ENCODE measurements at places on chromosomes 2 and 18.

DNA sequence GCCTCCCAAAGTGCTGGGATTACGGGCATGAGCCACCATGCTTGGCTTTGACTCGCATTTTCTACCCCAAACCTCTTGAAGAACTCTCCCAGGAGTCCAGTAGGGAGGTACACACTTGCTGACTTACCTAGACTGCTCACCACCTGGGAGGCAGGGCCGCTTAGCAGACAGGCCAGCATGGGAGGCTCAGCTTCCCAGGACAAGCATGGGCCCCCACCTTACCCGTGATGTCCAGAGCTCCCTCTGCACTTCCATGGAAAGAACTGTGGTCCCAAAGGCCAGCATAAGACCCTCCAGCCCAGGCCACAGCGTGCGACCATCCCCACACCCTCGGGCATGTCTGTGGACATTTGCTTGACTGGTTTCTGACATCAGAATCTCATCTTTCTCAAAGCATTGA lies 36.8 kb downstream of the ST8SIA5 start:
- no peak for DNase-seq

DNA sequence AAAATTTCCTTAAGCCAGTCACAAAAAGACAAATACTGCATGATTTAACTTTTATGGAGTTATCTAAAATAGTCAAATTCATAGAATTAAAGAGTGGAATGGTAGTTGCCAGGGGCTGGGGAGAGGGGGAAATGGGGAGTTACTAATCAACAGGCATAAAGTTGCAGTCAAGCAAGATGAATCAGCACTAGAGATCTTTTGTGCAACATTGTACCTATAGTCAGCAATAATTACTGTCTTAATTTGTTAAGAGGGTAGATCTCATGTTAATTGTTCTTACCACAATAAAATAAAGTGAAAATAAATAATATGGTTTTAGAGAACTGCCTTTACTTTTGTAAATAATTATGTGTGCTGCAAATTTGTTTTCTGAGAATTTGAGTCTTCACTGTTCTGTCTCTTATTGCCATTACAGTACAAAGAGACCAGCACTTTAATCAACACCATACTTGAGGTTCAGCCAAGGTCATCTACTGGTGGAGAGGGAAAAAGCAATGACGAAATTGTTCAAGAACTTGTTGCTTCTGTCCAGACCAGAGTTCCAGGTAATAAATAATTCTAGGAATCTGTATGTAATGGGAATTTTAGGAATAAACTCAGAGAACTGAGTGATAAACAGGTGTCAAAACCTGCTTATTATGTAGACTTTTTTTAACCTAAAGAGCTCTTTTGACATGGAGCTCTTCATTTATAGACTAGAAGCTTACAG lies 75.5 kb downstream of the TRABD2A start:
- DNase-seq, result no peak

- no peak for DNase-seq
Observed at GRCh38 chr2:239514754-239515530, 114.1 kb upstream of the HDAC4 start.

GRCh38 chr18:6744816-6745455 lies 15.4 kb downstream of the ARHGAP28 start:
- DNase-seq, result no peak

DNA sequence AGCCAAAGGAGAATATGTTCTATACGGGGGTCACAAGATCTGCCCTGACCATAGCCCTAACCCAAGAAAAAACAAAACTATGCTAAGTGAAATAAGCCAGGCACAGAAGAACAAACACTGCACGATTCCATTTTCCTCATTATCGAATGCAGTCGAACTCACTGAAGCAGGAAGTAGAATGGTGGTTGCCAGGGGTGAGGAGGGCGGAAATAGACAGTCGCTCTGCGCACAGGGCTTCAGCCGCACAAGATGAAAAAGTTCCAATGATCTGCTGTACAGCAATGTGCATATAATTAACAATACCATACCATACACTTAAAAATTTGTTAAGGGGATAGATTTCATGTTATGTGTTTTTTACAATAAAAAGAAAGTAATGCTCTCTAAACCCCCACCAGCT lies 257.7 kb downstream of the TXNL1 start:
- DNase-seq, result no peak

DNA sequence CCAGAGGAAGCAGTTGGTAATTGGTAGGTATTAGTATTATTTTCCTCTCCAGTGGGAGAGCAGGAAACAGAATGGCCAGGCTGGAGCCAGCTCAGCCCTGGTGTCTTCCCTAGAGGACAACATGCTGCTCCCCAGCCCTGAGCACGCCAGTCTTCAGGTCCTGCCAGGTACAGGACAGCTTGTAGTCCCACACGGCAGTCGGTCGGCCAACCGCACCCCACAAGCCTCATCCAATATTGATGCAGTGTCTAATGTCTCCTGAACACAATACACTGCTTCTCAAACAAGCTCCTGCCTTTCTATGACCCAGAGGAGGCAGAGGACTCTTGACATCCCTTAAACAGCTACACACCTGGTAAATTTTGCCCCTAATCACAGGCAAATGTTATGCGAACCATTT lies 71.0 kb upstream of the PPP1CB start:
- no peak for DNase-seq

GRCh38 chr2:159219394-159219998 lies 67.0 kb downstream of the WDSUB1 start:
- no peak for DNase-seq

DNA sequence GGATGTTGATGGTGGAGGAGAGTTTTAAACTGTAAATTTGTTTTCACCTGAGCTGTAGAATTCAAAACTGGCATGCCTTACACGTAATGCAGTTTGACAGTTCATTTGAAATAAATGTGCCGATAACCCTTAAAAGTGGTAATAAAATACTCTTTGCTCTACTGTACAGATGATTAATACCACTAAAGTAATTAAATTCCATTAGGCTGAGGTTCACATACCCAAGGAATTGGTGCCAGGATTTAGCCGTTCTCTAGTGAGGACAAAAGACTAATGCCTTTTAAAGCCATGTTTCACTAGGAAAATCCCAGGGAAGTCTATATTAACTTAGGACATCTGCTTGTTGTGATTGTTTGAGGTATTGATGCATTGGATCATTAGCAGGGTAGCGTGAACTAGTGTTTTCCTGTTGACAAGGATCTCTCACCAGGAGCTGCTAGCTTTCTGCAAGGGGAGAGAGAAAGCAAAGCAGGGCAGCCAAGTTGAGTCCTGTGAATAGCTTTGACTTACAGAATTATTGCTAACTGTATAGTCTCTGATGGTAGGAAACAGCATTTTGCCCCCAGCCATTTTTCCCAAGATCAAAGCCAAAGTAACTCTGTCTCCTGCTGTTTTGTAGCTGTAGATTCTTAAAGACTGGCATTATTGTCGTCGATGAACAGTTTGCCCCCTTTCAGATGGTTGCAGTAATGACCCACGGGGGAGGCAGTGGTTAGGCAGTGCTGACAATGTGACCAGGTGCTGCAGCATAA lies 280.9 kb upstream of the FANCL start:
- DNase-seq, result no peak

DNA sequence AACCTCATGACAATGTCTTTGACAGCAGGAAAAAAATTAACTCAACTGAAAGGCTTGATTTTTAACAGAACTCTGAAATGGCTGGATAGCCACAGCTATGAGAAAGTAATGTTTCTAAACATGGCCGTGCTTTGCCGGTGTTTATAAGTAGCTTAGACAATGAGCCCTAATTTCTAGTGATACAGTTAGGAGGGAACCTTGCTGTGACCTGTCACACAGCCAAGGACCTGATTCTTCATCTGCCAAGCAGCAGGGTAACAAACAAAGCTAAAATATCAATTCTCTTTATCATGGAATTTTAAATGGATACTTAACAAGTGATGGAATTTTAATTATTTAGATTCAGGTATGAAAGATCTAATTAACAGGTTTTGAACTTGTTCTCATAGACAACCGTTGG lies 24.3 kb upstream of the DYNC2LI1 start:
- no peak for DNase-seq

DNA sequence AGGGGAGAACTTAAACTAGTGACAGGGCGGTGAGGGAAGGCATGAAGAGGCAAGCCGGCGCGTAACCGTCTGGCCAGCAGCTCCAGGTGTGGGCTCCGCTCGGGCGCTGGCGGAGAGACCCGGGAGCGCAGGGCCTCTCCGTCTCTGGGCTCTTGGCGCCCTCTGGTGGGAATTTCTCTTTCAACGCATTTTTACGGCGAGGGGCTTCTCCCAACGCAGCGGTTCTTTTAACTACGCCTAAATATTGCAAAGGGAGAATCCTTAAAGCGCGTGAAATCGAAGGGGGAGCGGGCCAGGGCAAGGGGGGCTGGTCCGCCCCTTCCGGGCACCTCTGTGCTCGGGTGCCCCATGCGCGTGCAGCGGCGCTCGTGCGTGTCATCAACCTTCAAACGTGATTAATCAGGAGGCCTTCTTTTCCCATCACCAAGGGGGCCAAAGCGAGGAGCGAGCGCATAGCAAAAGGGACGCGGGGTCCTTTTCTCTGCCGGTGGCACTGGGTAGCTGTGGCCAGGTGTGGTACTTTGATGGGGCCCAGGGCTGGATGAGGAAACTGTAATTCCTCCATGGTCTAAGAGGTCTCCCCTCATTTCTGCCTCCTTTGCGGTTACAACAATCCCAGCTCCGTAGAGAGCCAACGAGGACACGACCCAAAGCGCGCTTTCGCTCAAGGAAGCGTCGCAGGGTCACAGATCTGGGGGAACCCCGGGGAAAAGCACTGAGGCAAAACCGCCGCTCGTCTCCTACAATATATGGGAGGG lies 762 bp upstream of the GAD1 start:
- peak; percentile 31 for DNase-seq

GRCh38 chr2:225398372-225398771 lies 1.1 kb upstream of the NYAP2 start:
- no peak for DNase-seq

- no peak for DNase-seq
Observed at GRCh38 chr2:227010433-227010832, 153.6 kb downstream of the COL4A4 start.

DNA sequence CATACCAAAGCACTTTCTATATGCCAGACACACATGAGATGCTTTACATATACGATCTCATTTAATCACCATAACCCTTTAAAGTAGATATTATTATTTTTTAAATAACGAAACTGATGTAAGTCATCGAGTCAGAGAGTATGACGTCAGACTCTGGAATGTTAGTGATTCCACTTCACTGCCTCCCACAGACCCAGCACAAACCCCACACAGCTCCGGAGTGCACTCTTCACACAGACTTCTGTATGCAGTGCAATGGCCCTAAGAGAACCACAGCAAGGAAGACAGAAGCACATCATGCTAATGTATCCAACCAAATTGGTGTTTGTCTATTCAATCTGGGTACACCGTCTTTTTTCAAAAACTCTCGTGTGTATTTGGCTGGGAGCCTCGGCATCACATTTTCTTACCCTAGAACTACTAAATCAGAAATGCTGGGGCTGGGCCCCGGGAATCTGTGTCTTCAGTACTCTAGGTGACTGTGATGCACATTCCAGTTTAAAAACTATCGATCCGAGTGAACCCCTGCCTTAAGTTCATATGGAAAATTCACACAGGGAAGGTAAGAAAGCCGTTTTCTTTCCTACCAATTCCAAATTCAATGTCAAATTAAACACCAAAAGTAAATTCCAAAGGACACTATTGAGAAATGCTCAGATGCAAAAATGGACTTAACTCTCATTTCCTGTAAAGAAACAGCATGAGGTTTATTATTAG lies 117.7 kb upstream of the ACVR1C start:
- no peak for DNase-seq

DNA sequence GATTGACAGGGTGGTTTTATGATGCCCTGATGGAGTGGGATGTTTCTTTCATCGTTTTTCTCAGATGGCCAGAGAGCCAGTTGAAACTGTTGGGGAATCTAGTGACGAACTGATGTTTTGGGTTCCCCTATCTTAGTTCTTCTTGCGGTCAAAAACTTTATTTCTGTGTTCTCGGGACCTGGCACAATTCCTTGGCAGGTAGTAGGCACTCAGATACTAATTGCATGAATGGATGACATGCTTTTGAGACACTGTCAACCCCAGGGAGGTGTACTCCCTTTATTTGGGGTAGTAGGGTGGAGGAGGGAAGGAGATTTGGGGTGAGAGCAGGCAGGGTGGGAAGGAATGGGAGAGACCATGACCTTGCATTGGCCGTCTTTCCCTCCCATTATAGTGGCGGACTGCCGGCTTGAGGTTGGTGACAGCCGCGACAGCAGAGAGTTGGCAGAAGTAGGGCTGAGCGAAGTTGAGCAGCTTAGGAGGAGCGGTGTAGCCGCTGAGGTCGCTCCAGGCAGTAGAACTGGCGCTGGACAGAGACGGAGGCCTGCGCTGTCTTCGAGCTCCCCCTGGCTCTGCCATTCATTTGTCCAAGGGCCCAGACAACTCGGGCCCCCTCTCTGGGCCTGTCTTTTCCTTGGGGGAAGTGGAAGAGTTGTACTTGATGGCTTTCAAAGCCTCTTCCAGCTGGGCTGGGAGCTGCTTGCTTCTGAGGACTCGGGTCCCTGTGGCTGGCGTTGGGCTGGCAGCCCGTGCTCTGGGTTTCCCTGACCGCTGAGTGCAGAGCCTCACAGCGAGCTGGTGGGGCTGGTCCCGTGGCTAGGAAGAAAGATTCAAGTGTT lies 2.6 kb downstream of the TET3 start:
- DNase-seq, result no peak

DNA sequence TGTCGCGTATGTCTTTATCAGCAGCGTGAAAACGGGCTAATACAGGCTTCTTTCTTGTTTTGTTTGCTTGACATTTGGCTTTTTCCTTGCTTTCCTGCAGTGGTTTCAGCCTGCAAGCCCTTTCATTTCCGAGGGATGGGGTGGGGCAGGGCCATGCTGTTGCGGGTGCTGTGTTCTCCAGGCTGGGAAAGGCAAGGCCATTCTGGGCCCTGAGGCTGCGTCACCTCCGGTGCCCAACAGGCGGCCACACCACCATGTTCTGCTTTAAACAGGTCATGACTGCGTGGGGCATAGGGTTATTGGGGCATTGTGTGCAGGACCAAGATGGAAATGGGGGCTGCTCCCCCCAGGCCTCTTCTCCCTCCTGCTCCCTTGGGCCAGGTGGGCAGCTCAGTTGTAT lies 38.6 kb upstream of the PLB1 start:
- DNase-seq, result no peak

DNA sequence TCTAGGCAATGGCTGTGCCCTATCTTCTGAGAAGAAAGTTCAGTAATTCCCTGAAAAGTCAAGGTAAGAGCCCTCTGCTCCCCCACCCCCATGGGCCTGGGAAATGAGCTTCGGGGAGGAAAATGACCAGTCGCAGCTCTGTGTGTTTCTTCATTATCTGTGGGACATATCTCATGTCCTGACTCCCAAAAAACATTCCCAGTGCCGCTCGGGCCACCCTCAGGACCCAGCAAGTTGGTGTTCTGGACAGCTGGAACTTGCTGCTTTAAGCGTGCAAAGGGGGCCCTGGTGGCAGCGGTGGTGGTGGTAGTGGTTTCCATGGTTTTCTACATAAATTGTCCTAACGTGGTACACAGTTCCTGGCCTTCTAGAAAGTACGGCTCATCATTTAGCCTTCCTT lies 17.2 kb upstream of the PRLH start:
- no peak for DNase-seq

DNA sequence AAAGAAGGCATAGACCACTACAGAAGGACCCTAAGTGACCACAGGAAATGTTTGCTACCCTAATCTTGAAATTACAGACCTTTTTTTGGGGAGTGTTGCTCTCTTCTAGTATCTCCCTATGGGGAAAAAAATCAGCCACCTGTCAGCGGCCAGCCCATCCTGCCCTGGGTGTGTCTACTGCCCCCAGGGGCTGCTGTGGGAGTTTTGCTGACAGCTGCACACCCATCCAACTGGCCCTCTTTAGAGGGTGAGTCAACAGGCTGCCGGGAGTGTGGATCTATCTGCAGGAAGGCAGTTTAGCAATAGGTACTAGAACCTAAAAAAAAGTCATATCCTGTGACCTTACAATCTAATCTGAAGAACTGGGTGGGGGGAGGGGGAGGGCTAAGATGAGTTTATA lies 796 bp upstream of the DYSF start:
- DNase-seq, result no peak

GRCh38 chr2:181250691-181251090 lies 206.5 kb upstream of the ITGA4 start:
- DNase-seq, result no peak

Data from stimulated activated CD8-positive, alpha-beta memory T cell treated with anti-CD3 and anti-CD28 coated beads, Interleukin-15, amount 100 ng/mL, for 1 hour (primary cell).